ENCODE measurements at places on chromosomes 12 and 14. TPM values are rescaled to one million over a fixed set of nuclear protein-coding genes. Genes with fewer than 3 reads are reported as not detected.
A peak's percentile ranks its signal among the peaks of the same experiment; 100 is the strongest.

Gene KRT72
- not detected for total RNA-seq

Gene OR11G2
- not detected for total RNA-seq

Gene FOXM1
- 1.6 TPM for total RNA-seq

Gene SLC8B1
- 256 TPM for total RNA-seq

Gene COX8C
- total RNA-seq, result not detected

Gene MYO1A
- 234 TPM for total RNA-seq

DNA sequence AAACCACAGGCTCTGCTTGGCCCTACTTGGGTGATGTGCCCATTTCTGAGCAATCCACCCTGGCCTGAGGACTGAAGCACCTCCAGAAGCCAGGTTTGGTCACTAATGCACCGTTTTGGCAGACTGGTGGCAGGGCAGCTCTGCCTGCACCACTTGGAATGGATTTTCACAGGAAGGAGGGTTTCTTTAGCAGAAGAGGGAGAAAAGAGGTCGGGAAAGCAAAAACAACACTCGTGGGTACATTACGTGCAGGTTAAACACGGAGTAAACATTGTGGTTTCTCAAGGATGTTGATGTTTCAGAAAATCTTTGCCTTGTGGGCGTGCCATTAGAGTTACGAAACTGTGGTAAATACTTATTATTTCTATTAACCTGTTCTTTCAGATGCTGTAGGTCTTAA lies 70.8 kb downstream of the KCNA5 start:
- H3K27me3 ChIP-seq, result peaks cover 9% of the 10 kb centered on the region
- no peaks in the 10 kb centered on the region for H3K36me3 ChIP-seq
- no peak overlapping the region for H3K27ac ChIP-seq
- DNase-seq, result no peak

GRCh38 chr12:112013601-112014402 lies 576 bp downstream of the ERP29 start:
- peak overlapping the region; percentile 98 for H3K27ac ChIP-seq

DNA sequence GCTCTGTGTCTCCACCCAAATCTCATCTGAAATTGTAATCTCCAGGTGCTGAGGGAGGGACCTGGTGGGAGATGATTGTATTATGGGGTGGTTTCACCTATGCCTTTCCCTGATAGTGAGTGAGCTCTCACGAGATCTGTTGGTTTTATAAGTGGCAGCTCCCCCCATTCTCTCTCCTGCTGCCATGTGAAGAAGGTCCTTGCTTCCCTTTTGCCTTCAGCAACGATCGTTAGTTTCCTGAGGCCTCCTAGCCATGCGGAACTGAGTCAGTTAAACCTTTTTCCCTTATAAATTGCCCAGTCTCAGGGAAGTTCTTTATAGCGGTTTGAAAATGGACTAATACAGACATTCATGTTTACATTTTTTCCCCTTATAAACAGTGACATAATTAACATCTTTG lies 36.1 kb downstream of the PELI2 start:
- no peaks in the 10 kb centered on the region for H3K4me1 ChIP-seq
- H3K4me3 ChIP-seq, result no peak overlapping the region
- H3K36me3 ChIP-seq, result no peaks in the 10 kb centered on the region
- no peaks in the 10 kb centered on the region for H3K27me3 ChIP-seq

- no peak for DNase-seq
- H3K4me3 ChIP-seq, result no peak overlapping the region
- H3K27ac ChIP-seq, result peak overlapping the region; percentile 35
- no peaks in the 10 kb centered on the region for H3K27me3 ChIP-seq
- no peaks in the 10 kb centered on the region for H3K36me3 ChIP-seq
Observed at GRCh38 chr14:95258754-95259593, 60.7 kb downstream of the CLMN start.

DNA sequence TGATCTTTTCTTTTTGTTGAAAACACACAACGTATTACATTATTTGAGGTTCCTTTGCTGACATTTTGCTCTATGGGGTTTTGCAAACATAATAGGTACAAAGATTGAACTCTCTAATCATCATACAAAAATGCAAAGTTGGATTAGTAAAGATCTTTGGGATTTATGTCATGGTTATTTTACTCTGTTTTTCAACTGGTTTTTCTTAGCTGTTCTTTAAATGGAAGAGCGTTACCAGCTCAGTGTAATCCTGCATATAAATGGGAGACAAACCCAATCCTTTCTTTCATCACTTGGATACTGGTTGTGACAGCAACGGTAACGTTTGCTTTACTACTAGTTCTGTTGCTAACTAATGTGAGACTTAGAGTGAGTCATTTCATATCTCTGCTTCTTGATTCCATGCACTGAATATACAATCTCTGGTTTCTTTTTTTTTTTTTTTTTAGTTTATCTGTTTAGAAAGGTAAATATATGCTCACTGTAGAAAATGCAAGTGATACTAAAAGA lies 104.9 kb upstream of the NOVA1 start:
- no peaks in the 10 kb centered on the region for H3K27me3 ChIP-seq
- no peaks in the 10 kb centered on the region for H3K36me3 ChIP-seq
- H3K4me1 ChIP-seq, result no peaks in the 10 kb centered on the region
- no peak for DNase-seq
- no peak overlapping the region for H3K27ac ChIP-seq

DNA sequence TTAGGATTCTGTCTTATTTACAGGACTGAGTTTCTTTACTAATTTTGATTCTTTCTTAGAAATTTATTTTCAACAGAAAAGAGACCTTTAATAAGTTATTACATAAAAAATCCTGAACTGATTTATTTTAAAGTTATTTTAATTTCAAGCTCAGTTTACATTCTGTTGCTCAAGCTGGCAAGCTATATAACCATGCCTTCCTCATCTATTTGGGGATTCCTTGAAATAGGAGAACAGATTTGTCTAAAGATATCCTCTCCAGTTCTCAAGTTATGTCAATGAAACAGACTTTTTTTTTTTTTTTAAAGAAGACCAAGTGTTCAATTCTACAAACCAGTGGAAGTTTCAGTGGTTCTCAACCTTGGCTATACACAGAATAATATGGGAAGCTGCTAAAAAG lies 103.3 kb upstream of the TRHDE start:
- no peak for DNase-seq
- H3K27ac ChIP-seq, result no peak overlapping the region
- no peaks in the 10 kb centered on the region for H3K4me1 ChIP-seq
- H3K4me3 ChIP-seq, result no peak overlapping the region
- H3K27me3 ChIP-seq, result no peaks in the 10 kb centered on the region
- no peaks in the 10 kb centered on the region for H3K36me3 ChIP-seq

DNA sequence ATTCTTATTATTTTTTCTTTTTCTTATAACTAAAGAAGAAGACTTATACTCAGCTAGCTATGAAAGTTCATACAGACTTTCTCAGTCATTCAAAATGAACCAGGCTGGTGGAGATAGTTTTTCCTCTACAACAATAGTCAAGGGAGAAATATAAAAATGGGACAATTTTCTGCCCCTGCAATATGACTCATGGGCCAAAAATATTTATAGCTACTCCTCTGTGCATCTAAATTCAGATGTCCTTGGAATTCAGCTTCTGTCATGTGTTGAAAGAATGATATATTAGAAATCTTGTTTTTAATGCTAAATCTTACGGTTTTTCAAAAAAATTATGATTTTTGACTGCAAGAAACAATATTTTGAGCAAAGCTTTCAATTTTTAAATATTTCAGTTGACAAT lies 237.2 kb upstream of the SYT10 start:
- no peaks in the 10 kb centered on the region for H3K27me3 ChIP-seq
- H3K27ac ChIP-seq, result no peak overlapping the region
- no peak overlapping the region for H3K4me3 ChIP-seq
- no peak for DNase-seq
- H3K36me3 ChIP-seq, result no peaks in the 10 kb centered on the region

- no peaks in the 10 kb centered on the region for H3K4me1 ChIP-seq
- no peak overlapping the region for H3K27ac ChIP-seq
- H3K36me3 ChIP-seq, result no peaks in the 10 kb centered on the region
- H3K27me3 ChIP-seq, result no peaks in the 10 kb centered on the region
- DNase-seq, result no peak
Observed at GRCh38 chr14:91521061-91521640, 11.0 kb upstream of the PPP4R3A start.

DNA sequence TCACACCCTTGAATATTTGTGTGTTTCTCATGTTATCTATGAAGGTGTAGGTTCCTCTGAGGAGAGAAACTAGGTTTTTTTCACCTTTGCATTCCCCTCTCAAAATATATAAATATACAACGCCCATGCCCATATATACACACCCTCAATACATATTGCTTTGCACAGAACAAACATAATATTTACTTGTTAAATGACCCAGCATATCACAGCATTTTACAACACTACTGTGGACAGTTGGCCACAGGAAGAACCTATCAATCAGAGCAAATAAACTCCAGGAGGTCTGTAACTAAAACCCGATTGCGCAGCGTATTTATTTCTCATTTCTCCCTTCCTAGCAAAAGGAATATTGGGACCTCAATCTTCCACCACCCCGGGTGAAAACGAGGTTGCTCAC lies 196.0 kb downstream of the SLC5A8 start:
- DNase-seq, result no peak
- H3K27ac ChIP-seq, result no peak overlapping the region
- peaks cover 5% of the 10 kb centered on the region for H3K4me1 ChIP-seq
- no peaks in the 10 kb centered on the region for H3K36me3 ChIP-seq

DNA sequence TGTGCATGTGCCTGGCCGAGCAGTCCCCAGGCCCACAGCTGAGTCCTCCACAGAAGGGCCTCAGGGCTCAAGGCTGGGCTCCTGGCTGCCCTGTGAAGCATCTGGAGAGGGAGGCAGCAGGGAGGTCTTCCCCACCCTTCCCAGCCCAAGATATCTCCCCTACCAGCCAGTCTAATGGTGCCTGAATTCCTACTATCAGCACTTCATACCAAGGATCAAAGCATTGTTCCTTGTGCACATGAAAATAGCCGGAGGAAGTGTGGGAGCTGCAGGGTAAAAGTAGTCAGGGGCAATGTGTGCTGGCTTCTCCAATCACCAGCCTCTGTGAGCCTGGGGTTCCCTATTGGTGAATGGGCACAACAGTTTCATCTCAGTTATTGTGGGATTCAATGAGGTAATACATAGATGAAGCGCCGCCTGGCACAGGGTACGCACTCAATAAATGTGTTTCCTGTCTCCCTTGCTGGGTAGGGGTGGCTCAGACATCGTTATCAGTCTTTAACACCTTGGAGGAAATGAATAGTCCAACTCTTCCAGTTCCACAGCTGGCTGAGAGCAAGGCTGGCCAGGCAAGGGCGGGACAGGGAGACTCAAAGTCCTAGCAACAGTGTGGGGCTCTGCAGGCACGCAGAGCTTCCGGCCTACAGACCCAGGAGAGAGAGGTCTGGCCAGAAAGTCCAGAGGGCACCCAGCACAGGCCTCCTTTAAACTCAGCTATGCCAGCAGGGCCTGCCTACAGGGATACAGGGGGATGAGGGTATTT lies 39.1 kb upstream of the PNMA1 start:
- peak overlapping the region; percentile 100 for H3K27ac ChIP-seq
- no peaks in the 10 kb centered on the region for H3K27me3 ChIP-seq
- H3K4me3 ChIP-seq, result no peak overlapping the region
- peaks cover 100% of the 10 kb centered on the region for H3K4me1 ChIP-seq
- DNase-seq, result peak; percentile 87

DNA sequence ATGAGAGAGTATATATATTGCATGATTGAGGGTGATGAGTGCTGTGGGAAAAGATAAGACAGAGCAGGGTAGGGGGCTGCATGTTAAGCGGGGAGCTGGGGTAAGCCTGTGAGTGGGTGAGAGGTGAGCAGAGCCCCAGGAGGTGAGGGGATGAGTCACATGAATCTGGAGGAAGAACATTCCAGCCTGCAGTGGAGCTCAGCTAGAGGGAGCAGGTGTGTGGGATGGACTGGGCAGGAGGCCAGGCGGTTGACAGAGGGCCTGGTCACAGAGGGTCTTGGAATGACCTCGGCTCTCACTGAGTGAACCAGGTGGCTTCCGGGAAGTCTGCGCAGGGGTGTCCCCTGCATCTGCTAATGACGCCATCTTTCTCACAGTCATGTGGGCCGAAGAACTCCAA lies 44.4 kb downstream of the GIT2 start:
- no peak for DNase-seq
- no peak overlapping the region for H3K27ac ChIP-seq
- no peak overlapping the region for H3K4me3 ChIP-seq
- peaks cover 21% of the 10 kb centered on the region for H3K36me3 ChIP-seq

DNA sequence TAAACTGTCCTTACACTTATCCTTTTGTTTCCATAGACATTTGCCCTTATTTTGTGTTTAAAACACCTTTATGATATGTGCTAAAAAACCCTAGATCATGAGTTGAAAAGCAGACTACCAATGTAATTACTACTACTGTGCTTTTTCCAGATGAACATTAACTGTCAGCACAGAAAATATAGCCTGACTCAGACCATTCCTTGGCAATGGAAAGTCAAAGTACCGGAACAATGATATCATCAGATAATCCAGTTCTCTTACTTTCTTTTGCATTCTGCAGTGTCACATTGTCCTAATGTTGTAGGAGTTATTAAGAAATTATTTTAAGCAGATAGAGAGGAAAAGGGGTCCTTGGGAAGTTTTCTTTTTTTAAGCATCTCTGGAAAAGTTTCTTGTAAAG lies 1189.0 kb upstream of the FLRT2 start:
- no peaks in the 10 kb centered on the region for H3K4me1 ChIP-seq
- H3K27ac ChIP-seq, result no peak overlapping the region
- no peak for DNase-seq
- no peak overlapping the region for H3K4me3 ChIP-seq
- no peaks in the 10 kb centered on the region for H3K27me3 ChIP-seq

GRCh38 chr12:26830783-26831551 lies 2.0 kb downstream of the ITPR2 start:
- H3K4me1 ChIP-seq, result peaks cover 13% of the 10 kb centered on the region
- H3K36me3 ChIP-seq, result no peaks in the 10 kb centered on the region
- no peaks in the 10 kb centered on the region for H3K27me3 ChIP-seq
- DNase-seq, result no peak
- H3K4me3 ChIP-seq, result no peak overlapping the region
- H3K27ac ChIP-seq, result peak overlapping the region; percentile 18

DNA sequence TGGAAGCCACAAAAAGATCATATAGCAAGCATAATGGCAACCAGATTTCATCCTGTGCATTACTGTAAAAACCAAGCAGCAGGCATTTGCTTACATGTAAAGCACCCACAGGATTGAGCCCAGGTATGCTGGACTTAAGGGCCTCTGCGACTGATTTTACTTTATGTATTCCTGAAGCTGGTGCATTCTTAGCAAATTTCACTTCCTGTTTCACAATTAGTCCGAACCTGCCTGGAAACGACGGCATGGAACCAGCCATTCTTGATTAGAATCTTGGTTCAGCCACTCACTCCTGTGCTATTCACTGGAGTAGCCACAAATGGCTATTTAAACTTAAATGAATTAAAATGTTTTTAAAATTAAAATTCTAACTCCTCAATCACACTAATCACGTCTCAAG lies 239.2 kb downstream of the NUAK1 start:
- H3K27ac ChIP-seq, result no peak overlapping the region
- H3K27me3 ChIP-seq, result no peaks in the 10 kb centered on the region
- H3K4me1 ChIP-seq, result no peaks in the 10 kb centered on the region
- H3K36me3 ChIP-seq, result no peaks in the 10 kb centered on the region
- no peak overlapping the region for H3K4me3 ChIP-seq

DNA sequence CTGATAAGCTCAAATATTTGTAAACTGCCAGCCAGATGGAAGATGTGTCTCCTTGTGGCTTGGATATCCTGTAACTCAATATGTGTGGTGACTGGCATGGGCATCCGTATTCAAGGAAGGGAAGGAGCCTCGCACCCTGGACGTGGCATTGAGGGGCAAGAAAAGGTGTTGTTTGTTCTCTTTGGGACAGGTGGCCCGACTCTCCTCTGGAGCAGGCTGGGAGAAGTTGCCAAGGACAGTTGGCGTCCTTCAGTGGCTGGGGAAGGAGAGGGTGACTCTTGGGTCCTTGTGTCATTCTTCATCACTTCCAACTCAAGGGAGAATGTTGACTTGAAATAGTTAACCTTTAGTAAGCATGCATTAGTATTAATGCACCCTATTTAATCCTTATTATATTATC lies 39.6 kb downstream of the CACNA1C start:
- no peaks in the 10 kb centered on the region for H3K36me3 ChIP-seq
- no peaks in the 10 kb centered on the region for H3K27me3 ChIP-seq
- peaks cover 24% of the 10 kb centered on the region for H3K4me1 ChIP-seq
- no peak for DNase-seq
